ENCODE measurements at places on chromosomes 11 and 22. TPM values are rescaled to one million over a fixed set of nuclear protein-coding genes. Genes with fewer than 3 reads are reported as not detected.

The ZMAT5 gene
- total RNA-seq: 20.1 TPM

The OR10G8 gene
- not detected for total RNA-seq

The SAMM50 gene
- 47.4 TPM for total RNA-seq

The TEX12 gene
- total RNA-seq: not detected

The LSP1 gene
- total RNA-seq: 1.8 TPM

The ABCC8 gene
- 2.7 TPM for total RNA-seq

The TRMT2A gene
- total RNA-seq: 31.9 TPM

The OR51B4 gene
- total RNA-seq: not detected

The SELENOH gene
- 131 TPM for total RNA-seq

The DCHS1 gene
- total RNA-seq: 0.14 TPM

The ESAM gene
- 10.5 TPM for total RNA-seq

Measured in A549 treated with DMSO at 1 μM for 4 hours (cell line).